Stimulated activated CD8-positive, alpha-beta memory T cell treated with anti-CD3 and anti-CD28 coated beads, Interleukin-4, amount 100 ng/mL, for 4 hours (primary cell): ENCODE measurements at places on chromosomes 3 and 15.

- no peak for DNase-seq
Measured at GRCh38 chr3:157595259-157595658, 92.0 kb upstream of the VEPH1 start.

GRCh38 chr15:40796512-40796911 lies 10.4 kb upstream of the ZFYVE19 start:
- no peak for DNase-seq

GRCh38 chr15:73941044-73941443 lies 14.8 kb downstream of the LOXL1 start:
- DNase-seq: no peak

GRCh38 chr15:60213377-60214000 lies 184.3 kb downstream of the ANXA2 start:
- DNase-seq: no peak

DNA sequence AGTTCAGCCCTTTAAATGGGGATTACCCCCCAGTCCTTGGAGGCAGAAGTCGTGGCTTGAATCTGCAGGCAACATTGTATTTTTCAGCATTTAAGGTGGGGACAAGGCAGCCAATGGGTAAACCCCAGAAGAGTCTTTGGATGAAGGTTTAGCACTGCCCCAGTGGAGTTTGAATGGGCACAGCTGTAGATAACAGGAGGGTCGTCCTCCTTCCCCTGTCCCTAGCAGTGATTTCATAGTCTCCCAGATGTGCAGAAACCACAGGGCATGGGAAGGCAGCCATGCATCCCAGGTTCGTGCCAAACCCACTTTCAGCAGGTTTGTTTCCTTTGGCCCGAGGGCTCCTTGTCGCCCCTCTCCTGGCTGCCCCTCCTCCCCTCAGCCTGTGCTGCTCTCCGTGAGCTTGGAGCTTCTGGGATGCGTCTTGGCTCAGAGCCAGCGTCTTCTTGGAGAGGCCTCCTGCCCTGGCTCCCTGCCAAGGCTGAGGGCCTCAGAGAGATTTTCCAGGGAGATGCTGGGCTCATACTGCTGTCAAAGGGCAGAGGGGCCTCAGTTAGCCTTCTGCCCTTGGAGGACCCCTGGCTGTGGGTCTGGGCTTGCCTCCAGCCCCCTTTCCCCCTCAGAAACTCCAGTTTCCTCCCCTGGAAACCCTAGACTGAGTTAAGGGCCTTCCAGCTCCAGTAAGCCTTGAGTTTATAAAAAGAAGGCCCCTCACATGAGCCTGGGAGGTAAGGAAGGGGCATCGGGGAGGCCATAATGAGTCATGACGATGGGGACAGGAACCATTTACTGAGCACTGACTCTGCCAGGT lies 48.9 kb upstream of the POLG start:
- no peak for DNase-seq

DNA sequence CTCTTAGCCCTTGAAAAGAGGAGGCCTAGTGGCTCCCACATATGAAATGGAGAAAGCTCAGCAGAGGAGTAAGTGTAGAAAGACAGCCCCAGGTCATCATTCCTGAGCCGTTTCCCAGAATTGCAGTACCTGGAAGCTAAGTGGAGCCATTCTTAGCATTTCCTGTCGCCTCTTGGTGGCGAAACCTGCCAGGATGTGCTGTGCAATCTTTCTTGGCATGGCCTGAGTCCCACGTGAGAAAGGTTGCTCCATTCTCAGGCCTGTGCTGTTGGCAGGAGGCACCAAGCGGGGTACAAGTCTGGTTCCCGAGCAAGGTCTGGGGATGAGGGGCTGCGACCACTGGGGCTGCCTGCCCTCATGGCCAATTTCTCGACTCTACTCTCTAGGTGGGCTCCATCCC lies 207.2 kb upstream of the TPM1 start:
- no peak for DNase-seq

- DNase-seq: no peak
Measured at GRCh38 chr3:138817695-138818094, 17.0 kb downstream of the PIK3CB start.

DNA sequence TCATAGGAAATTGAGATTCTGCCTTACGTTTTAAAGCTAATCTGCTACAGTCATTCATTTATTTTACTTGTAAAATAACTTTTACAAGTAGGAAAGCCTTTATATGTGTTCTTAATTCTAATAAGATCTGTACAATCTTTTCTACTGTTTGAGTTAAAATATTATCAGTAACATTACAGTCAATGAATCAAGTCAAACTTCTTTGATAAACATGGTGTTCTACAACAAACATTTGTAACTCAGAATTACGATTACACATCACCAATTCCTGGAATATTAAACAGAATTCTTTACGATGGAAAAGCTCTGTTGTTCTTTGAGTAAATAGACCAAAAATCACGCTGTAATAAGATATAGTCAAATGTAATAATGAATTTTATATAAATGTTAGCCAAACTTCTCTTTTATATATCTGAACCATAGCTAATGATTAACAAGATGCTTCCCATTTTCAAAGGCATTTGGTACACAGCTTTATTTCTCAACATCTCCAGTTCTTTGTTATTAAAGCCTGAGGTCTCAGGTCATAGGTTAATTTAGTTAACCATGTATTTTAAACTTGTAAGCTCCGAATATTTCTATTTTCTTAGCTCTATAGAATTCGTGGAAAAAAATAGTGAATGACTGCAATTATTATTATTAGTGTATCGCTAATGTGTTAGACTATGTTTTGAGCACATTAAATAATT lies 232.4 kb downstream of the NAALADL2 start:
- no peak for DNase-seq

GRCh38 chr3:116473602-116474001 lies 28.3 kb upstream of the LSAMP start:
- DNase-seq: no peak

- no peak for DNase-seq
Measured at GRCh38 chr3:57838627-57839026, 82.5 kb downstream of the SLMAP start.

GRCh38 chr3:121957674-121958415 lies 63.6 kb downstream of the SLC15A2 start:
- no peak for DNase-seq

DNA sequence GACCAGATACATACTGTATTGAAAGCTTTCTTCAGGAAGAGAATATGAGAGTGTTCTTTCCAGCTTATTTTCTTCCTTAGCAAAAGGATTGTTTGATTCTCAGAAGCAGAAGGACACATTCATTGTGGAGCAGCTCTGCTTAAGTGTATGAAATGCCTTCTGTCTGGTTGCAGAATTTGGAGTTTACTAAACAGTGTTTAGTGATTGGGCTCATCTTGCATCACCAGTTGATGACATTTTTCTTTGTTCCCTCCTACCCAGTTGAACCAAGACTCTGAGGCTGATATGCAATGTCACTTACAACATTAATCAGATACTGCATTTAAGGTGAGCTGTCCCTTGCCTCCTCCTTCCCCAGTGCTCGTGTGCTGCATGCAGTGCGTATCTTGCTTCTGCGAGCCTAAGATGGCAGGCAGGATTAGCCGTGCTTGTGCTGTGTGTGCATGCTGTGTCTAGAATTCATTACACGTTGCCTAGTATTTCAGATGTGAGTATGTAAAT lies 18.4 kb downstream of the ZBTB38 start:
- DNase-seq: no peak

- DNase-seq: no peak
Measured at GRCh38 chr15:96560246-96560895, 229.9 kb downstream of the NR2F2 start.

DNA sequence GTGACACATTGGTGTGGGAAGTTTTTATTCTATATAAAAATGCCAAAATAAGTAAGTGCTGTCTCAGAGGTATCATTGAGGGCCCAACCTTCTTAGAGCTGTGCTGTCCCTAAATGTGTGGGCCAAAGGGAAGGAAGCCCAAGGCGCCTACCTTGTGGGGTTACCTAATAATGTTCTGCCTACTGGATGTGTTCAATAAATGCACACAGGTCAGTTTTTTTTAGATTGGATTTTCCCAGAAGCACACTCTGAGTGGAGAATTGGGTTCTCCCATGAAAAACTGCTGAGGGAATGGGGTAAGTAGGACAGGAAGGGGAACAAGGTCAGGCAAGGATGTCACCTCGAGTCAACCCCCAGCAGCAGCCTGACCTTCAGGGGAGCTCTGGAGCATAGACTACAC lies 168.7 kb upstream of the FRMD4B start:
- no peak for DNase-seq

DNA sequence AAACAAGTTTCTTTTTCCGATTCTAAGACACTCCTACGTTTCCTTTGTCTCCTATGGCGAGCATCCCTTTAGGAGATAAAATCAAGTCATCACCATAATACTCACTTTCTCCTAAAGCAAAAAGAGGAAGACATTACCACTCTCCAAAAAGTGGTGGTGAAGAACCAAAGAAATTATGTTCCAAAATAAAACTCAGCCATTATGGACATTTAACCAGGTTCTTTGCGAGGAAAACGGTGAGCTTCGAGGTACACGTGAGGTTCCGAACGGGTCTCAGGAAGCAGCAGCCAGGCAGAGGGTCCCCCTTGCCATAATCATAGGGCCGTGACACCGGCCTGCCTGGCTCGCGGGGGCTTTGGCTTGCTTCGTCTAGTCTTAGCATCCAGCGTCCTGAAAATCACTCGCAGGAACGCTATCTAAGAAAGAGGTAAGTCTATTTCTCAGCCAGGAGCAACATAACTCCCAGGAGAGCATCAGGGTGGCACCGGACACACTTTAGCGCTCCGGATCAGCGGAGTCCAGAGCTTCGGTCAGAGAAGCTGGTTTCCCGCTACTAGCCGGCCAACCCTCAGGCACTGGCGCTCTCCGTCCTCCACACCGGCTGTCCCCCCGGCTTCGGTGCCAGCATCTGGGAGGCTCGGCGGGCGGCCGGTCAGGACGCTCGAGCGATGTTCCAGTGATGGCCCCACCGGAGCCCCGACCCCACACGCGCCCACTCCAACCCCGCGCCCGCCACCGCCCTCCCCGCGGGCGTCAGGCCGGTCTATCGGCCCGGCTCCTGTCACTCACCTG lies 581 bp downstream of the IP6K1 start:
- DNase-seq: no peak

DNA sequence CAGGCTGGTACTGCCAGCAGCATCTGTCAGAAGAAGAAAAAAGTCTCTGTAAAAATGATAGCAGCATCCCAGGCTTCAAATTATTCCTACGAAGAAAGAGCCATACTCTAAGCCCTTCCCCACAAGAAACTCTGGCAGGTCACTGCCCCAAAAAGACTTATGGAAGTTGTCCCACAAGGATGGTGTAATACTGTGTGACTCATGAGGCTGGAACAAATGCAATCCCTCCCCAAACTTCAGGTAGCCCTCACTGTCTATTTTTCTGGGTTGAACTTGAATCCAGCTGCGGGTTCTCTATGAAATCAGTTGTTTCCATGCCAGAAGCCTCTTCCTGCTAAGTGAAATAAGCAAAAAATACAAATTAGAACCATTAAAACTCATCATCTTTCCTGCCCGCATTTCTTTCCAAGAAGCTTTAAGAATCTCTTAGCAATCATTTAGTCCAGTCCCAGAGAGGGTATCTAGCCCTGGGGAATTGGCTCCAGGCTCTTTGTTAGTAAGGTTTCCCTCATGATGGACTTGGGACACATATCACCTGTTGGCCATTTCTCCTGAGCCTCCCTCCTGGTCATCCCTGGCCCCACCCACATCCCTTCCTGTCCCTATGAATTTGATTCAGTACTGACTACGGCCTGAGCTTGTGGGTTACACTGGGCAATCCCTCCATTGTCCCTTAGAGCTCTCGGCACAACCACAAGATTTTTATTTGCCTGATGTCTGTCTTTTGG lies 51.7 kb downstream of the FAM174B start:
- DNase-seq: no peak

- no peak for DNase-seq
Measured at GRCh38 chr3:192980632-192981031, 63.0 kb upstream of the MB21D2 start.

- DNase-seq: no peak
Measured at GRCh38 chr3:114205541-114205940, 26.7 kb upstream of the DRD3 start.

DNA sequence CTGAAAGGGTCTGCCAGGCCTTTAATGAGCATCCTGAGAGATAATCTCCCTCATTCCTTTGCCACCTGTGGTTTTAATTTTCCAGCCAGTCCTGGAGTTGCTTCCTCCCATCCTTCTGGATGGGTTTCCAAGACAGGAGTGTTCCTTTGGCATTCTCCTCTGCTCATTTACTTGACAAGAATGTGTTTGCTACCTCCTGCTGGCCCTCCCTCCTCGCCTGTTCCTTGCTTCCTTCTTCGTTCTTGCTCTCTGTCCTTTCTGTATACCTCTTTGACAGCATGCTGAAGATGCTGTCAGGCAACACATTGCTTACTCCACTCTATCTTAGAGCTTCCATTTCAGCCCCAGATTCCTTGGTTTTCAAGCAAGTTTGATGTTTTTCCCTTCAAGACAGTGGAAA lies 46.0 kb downstream of the ERC2 start:
- no peak for DNase-seq

- no peak for DNase-seq
Measured at GRCh38 chr15:99614749-99615288, 49.0 kb downstream of the MEF2A start.

GRCh38 chr3:127674101-127674721 lies 1.5 kb downstream of the ABTB1 start:
- no peak for DNase-seq

- no peak for DNase-seq
Measured at GRCh38 chr3:3082234-3082924, 27.8 kb downstream of the IL5RA start.

DNA sequence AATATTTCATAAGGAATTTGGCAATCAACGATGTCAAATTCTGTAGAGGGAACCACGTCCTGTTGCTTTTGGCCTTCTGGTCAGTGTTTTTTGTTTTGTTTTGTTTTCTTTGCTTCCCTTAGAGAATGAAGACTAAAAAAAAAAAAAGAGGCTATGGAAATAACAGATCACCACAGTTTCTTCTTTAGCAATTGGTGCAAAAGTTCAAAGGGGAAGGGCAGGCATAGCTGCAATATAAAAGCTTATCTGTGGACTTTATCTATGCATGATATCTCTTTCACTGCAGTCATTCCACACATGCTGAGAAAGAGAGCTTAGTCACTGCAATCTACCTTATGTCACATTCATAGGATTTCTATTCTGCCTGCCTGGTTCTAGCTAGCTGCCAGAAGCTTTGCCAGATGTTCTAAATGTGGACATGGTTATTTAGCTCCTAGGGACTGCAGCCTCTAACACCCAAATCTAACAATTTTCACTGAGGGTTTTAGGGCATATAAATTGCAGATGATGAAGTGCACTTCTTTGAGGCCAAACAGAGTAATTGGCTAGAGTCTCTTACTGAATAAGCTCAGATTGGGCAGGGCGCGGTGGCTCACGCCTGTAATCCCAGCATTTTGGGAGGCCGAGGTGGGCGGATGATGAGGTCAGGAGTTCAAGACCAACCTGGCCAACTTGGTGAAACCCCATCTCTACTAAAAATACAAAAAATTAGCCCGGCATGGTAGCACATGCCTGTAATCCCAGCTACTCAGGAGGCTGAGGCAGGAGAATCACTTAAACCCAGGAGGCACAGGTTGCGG lies 637.2 kb downstream of the NTRK3 start:
- DNase-seq: no peak
